ENCODE measurements at places on chromosomes 2 and 18.

GRCh38 chr2:64637931-64638330 is 15.8 kb downstream of the SERTAD2 start:
- DNase-seq = no peak

DNA sequence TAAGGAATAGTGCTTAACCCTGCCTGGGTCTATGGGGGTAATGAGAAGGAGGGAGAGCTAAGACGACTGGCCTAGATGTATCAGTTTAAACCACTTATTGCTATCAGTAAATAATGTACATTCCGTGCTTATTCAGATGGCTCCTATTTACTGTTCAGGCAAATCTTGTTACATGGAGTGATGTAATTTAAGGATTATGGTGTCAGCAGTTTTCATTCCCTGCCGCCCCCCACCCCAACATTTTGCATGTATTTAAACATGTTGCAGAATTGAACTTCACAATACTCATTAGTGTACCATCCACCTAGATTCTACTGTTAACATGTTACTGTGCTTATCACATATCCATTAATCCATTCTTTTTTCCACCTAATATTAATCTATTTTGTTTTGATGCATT is 11.7 kb downstream of the AGPS start:
- no peak for DNase-seq

- no peak for DNase-seq
Observed at GRCh38 chr2:157325786-157326185, at the start of gene ERMN. Gene ERMN (minus strand): TSS chr2:157325824. CDS start chr2:157325642, 182 bp downstream.

GRCh38 chr2:85996591-85996990 is 107.8 kb upstream of the ST3GAL5 start:
- DNase-seq = no peak

DNA sequence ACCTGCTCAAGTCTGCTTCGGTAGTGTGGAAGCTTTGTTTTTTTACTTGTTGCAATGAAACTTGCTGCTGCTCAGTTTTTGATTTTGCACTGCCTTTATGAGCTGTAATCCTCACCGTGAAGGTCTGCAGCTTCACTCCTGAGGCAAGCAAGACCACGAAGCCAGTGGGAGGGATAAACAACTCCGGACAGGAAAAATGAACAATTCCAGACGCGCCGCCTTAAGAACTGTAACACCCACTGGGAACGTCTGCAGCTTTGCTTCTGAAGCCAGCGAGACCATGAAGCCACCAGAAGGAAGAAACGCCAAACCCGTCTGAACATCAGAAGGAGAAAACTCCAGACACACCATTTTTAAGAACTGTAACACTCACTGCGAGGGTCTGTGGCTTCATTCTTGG is 245.7 kb upstream of the REG3G start:
- DNase-seq = no peak

GRCh38 chr2:220533485-220533884 is 906.1 kb downstream of the SLC4A3 start:
- DNase-seq = peak; percentile 19

DNA sequence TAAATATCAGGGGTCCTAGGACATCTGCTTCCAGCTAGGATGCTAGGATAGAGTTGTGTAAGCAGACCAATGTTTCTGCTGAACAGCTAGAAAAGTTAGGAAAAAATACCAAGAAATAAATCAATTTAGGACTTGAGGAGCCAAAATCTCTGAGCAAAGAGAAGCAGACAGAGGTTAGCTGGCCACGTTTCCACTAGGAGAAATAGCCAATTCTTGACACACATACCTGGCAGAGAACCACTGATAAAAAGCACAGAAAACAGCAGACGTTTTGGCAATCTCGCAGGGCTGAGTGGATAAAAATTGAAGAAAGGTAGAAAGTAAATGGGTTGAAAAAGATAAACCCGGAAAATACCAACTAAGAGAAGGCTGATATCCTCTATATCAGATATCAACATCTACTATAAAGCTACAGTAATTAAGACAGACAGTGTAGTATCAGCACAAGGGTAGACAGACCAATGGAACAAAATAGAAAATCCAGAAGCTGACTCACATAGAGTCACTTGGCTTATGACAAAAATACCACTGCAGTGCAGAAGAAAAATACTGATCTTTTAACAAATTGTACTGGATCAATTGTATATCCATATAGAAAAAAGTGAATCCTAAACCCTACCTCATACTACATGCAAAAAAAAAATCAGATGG is 306.1 kb upstream of the KLHL29 start:
- DNase-seq = no peak

DNA sequence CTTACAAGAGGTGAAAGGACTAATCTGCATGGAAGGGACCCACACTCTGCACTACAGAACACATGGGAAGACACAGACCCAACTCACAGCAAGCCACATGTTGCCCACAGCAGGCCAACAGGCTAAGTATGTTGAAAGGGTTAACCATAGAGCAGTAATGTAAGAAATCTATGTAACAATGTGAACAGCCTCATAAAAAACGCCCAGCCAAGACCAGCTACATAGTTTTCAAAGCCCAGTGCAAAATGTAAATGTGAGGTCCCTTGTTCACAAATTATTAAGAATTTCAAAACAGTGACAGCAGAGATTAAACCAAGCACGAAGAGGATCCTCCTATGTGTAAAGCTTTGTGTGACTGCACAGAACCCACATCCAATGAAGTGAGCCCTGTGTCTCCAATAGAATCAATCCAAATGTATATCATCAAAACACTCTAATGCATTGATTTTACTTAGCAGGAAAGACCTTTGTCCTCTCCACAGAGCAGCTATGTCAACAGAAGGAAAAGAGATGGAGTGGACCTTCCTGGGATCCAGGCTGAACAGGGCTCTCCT is 210.1 kb downstream of the AGPS start:
- no peak for DNase-seq

Measured in NCI-H460 (cell line).